Iris pigment epithelial cell (primary cell): ENCODE measurements at places on chromosomes 7 and 10.
A peak's percentile ranks its signal among the peaks of the same experiment; 100 is the strongest.

DNA sequence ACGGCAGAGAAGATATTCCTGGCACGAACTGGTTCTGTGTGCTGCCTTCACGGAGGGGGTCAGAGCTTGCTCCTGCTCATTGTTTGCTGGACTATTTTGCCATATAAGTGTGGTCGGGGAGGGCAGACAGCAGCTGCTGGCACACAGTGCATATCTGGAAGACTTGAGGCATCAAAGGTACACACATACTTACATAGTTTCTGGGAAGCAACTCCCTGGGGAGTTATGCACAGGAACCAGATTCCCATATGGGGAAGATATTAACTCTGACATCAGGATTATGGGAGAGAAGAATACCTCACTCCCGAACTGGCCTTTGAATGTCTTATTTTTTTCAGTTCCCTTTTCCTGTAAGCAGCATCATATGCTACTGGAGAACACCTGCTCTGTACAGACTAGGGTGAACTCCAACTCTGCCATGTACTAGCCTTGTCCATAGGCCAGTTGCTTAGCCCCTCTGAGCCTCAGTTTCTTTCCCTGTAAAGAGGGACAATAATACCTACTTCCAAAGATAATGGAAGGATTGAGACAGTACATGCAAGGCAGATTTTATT, 41.5 kb downstream of the LGI1 start:
- DNase-seq: no peak

- peak; percentile 49 for DNase-seq
Observed at GRCh38 chr10:74922921-74923320, 96.5 kb downstream of the KAT6B start.

GRCh38 chr10:63093227-63093626, 39.9 kb upstream of the NRBF2 start:
- DNase-seq: peak; percentile 18

DNA sequence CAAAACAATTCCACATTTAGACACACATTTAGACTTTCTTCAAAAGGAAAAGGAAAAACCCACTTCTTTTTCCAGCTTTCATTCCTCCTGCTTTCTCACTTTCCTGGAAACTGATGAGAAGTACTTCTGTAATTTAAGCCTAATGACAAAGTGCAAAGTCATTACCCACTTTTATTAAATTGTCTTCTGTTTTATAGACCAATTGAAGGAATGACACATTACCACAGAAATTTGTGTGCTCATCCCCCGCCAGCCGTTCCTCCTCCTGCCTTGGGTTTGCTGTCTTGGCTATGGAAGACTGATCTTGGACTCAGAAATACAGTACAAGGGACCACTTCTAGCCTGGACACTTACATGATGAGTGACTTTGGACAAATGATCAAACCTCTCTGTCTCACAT, 717.8 kb downstream of the SORCS3 start:
- DNase-seq: no peak

DNA sequence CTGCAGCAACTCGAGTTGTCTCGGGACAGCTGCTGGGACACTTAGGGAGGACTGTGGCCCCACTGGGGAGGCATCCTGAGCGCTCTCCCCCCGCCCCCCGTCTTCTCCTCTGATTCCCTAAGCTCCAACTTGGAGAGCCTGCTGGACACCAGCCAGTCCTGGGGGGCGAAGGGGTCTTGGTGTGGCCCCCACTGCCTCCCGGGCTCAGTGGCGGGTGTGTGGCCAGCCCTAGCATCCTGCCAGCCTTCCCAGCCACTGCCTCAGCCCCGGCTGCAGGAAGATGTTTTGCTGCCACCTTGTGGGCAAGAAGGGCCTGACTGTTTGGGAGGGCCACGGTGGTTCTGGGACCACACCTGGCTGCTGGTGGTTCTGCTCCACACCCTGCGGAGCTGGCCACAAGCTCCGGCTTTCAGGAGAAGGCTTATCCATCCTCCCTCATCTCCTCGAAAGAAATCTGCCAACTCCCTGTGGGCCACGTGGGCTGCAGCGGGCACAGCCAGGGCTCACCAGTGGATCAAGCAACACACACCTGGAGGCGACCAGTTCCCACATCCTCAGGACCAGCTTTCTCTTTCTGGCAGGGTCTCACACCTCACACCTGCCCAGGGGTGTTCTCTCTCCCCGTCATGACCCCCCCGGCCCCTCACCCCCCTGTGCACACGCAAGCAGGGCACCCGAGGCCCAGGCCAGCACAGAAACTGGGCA, 24.8 kb downstream of the AGAP3 start:
- DNase-seq: peak; percentile 67

- DNase-seq: no peak
Observed at GRCh38 chr7:4939971-4940728, 18.8 kb downstream of the MMD2 start.

GRCh38 chr10:128097783-128098182, 28.4 kb downstream of the MKI67 start:
- DNase-seq: peak; percentile 22

DNA sequence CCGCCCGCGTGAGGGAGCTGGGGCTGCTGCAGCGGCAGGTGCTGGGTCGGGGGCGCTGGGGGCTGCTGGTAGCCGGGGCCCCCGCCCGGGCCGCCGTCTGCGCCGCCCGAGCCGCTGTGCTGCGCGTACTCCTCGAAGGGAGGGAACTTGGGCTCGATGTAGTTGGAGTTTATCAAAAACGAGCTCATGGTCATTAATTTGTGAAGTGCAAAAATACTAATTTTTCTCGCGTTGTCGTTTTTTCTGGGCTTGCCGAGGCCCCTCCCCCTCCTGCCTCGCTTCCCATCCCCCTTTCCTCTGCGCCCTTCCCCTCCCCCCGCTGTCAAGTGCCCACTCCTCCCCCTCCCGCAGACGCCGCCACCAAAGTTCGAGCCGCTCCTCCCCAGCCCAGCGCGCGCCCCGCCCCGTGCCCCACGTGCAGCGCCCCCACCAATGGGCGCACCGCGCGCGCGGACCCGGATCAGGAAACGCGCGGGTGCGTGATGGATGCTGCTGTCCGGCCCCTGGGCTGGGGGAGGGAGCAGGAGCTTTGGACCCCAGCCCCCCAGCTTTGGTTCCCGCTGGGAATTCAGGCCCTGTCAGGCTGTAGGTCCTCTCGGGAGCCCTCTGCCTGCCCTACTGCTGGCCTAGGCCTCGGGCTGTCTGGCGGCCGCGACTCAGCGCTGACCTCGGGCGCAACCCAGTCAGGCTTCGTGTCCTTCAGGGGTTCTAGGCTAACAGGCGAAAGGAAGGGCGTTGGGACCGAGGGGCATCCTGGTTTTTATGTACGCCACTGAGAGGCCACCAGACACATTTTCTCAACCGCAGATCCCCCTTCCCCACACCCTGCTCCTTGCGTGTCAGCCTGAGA, at the start of gene HOXA4:
Gene HOXA4 (minus strand): TSS at position 218 of the 850 bp plus-strand sequence. CDS start 24 bp downstream, at position 194.
- DNase-seq: no peak

- DNase-seq: no peak
Observed at GRCh38 chr10:65348637-65349036, 1577.2 kb upstream of the LRRTM3 start.

- no peak for DNase-seq
Observed at GRCh38 chr10:6390213-6390845, 187.6 kb downstream of the PFKFB3 start.

DNA sequence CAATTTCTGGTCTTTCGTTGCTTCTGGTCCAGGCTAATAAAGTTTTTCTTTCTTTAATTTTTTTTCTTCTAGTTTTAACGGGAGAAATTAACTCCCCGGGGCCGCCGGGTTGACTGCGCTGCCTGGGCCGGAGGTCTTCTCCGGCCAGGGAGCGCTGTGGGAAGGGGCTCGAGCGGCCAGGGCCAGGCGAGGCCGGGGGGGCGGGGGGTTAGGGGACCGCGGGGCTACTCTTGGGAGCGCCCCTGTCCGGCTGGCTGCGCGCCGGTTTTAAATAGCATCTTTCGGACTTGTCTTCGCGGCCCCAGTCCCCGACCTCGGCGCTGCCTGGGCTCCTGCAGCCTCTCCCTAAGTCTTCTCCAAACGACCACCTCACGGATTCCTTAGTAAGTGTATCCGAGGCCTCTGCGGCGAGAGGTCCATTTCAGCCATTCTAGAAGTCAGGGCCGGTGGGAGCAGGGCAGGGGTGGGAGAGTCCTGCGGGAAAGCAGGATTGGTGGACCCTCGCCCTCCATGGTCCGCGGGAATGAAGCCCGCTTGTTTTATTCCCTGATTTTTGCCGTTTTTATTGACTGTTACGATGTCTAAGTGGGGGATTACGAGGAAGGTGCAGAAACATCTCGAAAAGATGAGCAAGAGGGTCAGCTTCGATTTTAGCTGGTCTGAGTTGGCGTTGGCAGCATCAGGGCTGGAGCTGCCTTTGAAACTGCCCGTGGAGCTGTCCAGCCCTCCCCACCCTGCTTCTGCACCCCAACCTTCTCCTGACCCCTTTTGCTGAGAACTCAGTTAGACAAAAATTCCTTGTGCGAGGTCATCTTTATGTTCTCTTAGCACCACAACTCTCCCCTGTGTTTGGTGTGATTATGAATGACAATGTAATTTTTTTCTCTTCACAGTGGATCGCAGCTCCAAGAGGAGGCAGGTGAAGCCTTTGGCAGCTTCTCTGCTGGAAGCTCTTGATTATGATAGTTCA, 555 bp downstream of the PHF14 start:
- peak; percentile 59 for DNase-seq

DNA sequence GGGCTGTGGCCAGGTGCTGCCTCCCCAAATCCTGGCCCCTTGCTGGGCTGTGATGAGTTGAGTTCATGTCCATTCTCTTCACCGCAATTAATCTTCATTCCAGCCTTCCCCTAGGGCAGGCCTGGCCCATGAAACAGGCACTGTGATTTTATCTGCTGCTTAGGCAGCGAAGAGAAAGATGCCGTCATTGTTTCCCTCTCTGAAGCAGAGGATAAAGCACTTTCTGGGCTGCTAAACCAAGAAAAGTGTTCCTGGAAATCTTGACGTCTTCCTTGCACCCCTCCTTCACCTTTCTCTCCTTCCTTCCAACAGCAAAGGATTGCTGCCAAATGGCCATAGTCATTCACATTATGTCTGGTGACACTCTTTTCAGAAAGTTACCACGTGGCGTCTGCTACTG, 265.9 kb downstream of the ZEB1 start:
- DNase-seq: no peak

DNA sequence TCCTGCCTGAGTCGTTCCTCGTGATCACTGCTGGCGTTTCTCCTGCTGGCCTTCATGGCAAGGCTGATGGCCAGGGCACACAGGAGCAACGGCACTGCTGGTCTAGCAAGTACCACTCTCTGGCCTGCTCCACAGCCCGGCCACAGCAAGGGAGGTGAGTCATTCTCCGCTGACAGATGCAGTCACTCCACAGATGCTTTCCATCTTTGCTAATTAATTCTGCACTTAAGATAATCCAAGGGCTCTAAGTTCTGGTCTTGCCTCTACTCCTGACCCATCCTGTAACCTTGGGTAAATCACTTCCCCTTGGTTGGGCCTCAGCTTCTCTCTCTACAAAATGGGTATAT, 244.4 kb downstream of the RPS24 start:
- peak; percentile 26 for DNase-seq

DNA sequence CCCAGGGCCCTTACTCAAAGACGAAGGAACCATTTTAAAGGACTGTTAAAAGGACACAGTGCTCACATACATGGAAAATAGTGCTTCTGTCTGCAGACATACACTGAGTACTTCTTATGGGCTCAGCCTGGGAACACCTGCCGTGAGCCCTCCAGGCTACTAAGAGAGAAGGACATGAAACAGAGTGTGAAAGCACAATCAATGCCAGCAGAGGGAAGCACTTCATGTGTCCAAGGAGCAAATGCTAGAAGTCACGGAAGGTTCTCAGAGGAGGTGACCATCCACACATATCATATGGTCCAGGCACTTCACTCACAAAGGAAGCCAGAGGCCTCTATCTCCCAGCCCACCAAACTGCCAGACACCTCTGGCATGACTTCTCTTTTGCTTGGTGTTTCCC, 15.5 kb downstream of the ELMO1 start:
- DNase-seq: no peak

- no peak for DNase-seq
Observed at GRCh38 chr10:93095225-93095624, 21.5 kb downstream of the CYP26A1 start.

GRCh38 chr7:106813705-106814305, 51.3 kb upstream of the PIK3CG start:
- DNase-seq: peak; percentile 41

GRCh38 chr7:102106625-102107024, 180.0 kb upstream of the SH2B2 start:
- DNase-seq: no peak

DNA sequence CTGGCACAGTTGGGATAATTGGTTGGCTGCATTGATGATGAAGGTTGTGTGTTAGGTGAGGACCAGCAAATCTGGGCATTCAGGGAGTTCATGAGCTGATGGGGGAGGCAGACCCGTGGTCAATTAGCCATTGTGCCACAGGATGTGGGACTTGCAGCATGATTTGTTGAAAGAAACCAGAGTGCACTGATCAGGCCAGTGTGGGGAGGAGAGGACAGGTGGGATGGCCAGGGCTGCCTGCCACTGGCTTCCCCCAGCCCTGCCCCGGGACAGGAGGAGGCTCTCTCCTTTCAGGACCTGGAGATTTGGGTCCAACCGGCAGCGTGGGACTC, 4.3 kb downstream of the CLIP2 start:
- no peak for DNase-seq

DNA sequence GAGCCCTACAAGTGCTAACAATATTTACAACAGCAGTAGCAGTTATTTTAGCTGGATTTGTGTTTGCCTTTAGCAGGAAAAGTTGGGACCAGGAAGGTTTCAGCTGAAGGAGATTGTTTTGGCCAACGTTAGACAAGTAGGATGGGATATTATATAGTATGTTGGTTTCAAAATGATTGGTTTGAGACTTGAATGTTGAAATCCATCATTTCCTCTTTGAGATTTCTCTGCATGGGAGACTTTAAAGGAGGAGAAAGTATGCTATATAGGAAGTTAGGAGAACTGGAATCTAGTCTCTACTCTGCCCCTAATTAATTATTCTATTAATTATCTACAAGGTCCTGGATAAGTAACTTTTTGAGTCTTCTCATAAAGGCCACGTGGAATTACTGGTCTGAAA, 263.8 kb downstream of the PTEN start:
- DNase-seq: no peak

DNA sequence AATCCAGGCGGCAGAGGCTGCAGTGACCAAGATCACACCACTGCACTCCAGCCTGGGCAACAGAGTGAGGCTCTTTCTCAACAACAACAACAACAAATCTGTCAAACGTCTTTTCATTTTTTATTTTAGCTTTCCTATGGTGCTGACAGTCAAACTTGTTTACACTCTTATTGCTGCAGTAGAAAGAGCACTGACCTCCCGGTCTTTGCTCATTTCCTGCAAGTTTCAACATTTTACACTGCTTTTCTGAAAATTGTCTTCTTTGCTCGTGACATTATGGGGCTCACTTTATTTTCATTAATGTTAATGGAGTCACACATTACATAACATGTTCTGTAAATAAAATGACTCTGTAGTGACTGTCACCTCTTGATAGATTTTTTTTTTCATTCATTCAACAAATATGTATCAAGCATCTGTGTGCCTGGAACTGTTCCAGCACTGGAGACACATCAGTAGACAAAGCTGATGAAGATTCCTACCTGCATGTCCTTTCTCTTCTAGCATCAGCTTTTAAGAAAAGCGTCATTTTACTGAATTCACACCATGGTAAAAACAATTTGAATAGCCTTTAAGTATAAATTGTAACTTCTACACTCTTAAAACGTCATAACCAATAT, 277.3 kb downstream of the CELF2 start:
- DNase-seq: no peak

- DNase-seq: peak; percentile 68
Observed at GRCh38 chr7:106737202-106737562, 76.2 kb upstream of the CCDC71L start.
